Caki2 (cell line): ENCODE measurements at places on chromosomes 7 and 10. TPM values are rescaled to one million over a fixed set of nuclear protein-coding genes. Genes with fewer than 3 reads are reported as not detected.

- no peak for DNase-seq
Measured at GRCh38 chr7:154686305-154686704, 316.6 kb downstream of the PAXIP1 start.

DNA sequence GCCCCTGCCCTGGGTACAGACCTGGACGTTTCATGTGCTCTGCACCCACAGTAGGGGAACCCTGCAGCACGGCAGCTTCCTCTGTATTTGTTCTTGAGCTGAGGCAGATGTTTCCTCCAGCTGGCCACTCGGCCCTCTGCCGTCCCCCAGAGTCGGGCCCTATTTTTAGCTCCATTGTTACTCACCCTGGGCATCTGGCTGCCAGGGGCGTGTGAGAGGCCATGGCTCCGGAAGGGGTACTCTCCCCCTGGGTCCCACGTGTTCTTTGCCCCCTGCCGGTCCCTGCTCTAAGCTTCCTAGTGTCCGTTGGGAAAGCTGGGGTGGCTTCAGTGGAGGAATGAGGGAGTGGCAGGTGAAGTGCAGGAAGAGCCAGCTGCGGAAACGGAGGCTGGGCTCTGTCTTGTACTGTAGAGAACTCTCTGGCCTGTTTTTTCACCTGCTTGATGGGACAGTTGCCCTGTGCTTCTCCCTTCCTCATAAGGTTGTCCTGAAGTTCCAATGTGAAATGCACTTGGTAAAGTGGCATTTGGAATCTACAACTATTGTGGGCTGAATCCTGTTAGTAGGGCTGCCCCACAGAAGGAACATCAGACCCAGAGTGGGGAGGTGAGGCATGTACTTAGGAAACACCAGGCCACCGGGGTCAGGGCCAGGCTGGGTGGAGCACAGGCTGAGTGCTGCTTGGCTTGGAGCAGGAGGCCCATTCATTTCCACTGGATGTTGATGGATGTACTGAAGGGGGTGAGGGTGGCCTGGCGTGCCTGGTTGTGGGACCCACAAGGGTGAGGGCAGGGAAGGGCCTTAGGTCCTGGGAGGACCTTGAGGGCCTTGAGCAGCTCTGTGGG, 30.6 kb downstream of the PALD1 start:
- DNase-seq = no peak

DNA sequence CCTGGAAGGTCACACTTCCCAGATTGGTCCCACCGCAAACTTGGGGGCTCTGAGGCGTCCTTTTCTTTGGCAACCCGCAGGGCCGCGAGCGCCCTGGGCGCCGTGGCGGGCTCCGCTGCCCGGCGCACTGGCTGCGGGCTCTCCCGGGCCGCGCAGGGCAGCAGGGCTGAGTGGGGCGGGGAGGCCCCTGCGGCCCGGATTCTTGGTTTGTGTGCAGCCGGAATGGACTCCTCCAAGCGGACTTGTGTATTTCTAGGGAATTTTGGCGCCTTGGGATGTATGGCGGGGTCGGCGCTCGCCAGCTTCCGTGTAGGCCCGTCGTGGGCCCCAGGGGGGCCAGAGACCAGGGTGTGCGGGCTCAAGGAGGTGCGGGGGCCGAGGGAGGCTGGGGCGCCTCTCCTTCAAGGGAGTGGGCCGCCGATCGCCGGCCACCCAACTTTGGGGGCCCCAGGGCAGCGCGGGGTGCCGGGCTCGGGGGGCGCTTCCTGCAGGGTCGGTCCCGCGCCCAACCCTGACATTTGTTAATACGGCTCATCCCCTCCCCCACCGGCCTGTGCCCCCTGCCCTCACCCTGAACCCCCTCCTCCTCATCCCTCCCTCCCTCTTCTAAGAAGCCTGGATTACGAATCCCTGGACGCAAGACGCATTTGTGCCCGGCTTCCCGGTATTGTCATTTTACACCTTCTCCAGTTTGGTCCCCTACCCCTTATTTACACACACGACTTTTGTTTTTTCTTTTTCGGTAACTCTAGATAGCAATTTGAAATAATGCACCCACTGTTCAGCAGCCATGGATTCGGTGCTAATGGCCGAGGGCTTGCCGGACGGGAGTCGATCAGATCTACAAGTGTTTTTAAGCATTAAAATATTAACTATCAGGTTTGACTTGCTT, 2.5 kb downstream of the TCF7L2 start:
- DNase-seq = no peak

Gene NPC1L1
- not detected in 2 replicates for total RNA-seq

GRCh38 chr10:86392723-86393094, 26.1 kb upstream of the GRID1 start:
- DNase-seq = no peak

- no peak for DNase-seq
Measured at GRCh38 chr10:29878492-29878891, 180.9 kb downstream of the JCAD start.

Gene HYAL4
- not detected in 2 replicates for total RNA-seq

DNA sequence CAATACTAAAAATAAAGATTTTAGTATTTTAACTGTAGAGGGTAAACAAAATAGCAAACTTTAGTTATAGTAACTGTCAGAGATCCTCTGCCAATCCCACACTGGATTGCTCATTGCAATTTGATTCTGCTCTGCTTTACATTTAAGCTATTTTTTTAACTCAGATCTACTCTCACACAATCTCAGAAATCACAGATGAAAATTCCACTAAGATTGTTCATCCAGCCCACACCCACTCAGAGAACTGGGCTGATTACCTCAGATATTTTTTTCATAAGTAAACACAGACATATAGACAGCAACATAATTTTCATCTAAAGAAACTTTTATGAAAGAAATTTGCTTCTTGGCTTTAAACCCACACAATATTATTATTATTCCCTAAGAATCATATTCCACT, 7.0 kb downstream of the OSBPL3 start:
- DNase-seq = no peak

- no peak for DNase-seq
Measured at GRCh38 chr7:24496036-24496435, 77.2 kb upstream of the PALS2 start.

- DNase-seq = peak; percentile 12
Measured at GRCh38 chr7:158975526-158976467, 119.4 kb downstream of the DYNC2I1 start.
